ENCODE measurements at places on chromosomes 1 and 21. TPM values are rescaled to one million over a fixed set of nuclear protein-coding genes. Genes with fewer than 3 reads are reported as not detected.
A peak's percentile ranks its signal among the peaks of the same experiment; 100 is the strongest.

The RNU1-2 gene
- 1,300 TPM for total RNA-seq

GRCh38 chr1:116104667-116105066, 6.5 kb upstream of the MAB21L3 start:
- no peak overlapping the region for H3K4me3 ChIP-seq
- H3K36me3 ChIP-seq: no peaks in the 10 kb centered on the region
- no peak for DNase-seq
- no peak overlapping the region for H3K27ac ChIP-seq
- H3K4me1 ChIP-seq: no peaks in the 10 kb centered on the region

DNA sequence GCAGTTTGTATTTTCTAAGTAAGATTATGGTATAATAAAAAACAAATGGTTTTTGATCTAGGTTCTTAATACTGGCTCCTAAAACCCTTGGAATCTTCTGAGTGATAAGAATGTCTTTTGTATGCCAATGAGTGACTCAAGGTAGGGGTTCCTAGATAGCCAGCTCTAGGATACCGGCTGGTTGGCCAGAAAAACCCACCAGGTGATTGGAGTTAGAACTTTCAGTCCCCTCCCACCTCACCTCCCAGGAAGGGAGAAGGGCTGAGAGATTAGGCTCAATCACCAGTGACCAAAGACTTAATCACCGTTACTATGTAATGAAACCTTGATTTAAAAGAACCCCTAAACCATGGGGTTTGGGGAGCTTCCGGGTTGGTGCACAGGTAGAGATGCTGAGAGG, 8.7 kb upstream of the BRDT start:
- DNase-seq: no peak
- no peak overlapping the region for H3K27ac ChIP-seq
- H3K27me3 ChIP-seq: no peaks in the 10 kb centered on the region
- H3K4me3 ChIP-seq: no peak overlapping the region
- no peaks in the 10 kb centered on the region for H3K4me1 ChIP-seq

DNA sequence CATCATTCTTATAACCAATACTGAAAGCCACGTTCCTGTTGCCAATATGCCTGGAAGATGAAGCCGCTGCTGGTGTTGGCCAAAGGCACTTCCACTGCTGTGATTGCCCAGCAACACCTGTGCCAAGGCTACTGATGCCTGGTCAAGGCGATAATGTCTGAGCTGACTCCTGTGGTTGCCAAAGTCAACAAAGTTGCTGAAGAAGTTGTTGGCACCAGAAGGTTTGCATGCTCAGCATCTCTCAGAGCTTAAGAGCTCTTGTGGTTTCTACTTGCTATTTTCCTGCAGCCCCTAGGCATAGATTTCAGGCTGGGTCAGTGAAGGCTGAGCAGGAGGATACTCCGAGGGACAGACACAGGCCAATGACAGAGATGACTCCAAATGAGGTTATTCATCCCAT, 63.4 kb upstream of the RAB3GAP2 start:
- no peak overlapping the region for H3K4me3 ChIP-seq
- H3K27ac ChIP-seq: no peak overlapping the region
- no peaks in the 10 kb centered on the region for H3K27me3 ChIP-seq
- no peaks in the 10 kb centered on the region for H3K4me1 ChIP-seq

The NFASC gene
- total RNA-seq: 0.11 TPM

The GCSAML gene
- 0.20 TPM for total RNA-seq

DNA sequence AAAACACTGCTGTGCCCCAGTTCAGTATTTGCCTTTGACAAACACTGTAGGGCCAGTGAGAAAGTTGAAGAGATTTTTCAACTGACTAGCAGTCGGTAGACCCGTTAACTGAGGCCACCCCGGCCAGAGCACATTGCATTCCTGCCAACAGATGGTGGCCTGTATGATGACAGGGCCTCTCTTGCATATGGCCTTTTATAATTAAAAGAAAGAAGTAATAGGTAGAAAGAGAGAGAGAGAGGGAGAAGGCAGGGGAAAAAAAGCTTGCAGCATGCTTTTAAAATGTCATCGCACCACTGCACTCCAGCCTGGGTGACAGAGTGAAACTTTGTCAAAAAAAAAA, 4.7 kb upstream of the C1orf174 start:
- H3K27me3 ChIP-seq: no peaks in the 10 kb centered on the region
- no peak for DNase-seq
- no peaks in the 10 kb centered on the region for H3K36me3 ChIP-seq
- H3K27ac ChIP-seq: no peak overlapping the region
- no peak overlapping the region for H3K4me3 ChIP-seq

- no peak overlapping the region for H3K4me3 ChIP-seq
- H3K4me1 ChIP-seq: no peaks in the 10 kb centered on the region
- H3K27me3 ChIP-seq: no peaks in the 10 kb centered on the region
Measured at GRCh38 chr1:71116729-71117128, 35.9 kb upstream of the ZRANB2 start.

DNA sequence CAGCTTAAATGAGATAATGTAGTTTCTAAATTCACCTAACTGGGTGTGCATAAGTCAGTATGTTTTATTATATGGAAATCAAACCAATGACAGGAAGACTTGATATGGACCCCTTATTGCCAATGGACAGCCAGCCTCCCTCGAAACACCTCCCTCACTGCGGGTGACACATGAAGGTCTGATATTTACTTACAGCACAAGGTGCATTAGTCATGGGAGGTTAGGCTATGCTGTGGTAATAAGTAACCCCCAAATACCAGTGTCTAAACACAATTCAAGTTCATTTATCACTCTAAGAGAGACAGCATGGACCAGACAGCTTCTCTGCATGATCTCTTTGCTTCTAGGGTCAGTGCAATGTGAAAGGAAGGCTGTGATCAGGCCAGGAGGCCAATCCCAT, 126.0 kb upstream of the KCNJ6 start:
- H3K4me3 ChIP-seq: no peak overlapping the region
- H3K27ac ChIP-seq: no peak overlapping the region
- no peak for DNase-seq
- H3K27me3 ChIP-seq: no peaks in the 10 kb centered on the region
- H3K36me3 ChIP-seq: no peaks in the 10 kb centered on the region
- no peaks in the 10 kb centered on the region for H3K4me1 ChIP-seq

DNA sequence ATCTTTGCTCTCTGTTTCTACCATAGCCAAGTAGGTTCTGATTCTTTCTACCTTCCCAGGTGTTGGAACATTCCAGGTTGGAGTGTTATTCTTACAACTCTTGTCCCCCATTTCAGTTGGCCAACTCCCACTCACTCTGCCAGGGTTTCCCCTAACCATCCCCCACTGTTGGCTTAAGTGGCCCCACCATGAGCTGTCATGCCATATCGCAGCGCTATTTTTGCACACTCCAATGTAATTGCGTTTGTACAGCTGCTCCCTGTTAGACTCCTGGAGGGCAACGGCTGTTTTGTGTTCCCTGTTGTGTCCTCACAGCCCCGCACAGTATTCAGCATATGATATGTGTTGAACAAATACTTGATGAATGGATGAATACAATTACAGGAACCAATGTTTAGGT, 117.7 kb upstream of the ETS2 start:
- H3K4me3 ChIP-seq: no peak overlapping the region
- H3K27me3 ChIP-seq: no peaks in the 10 kb centered on the region
- no peak for DNase-seq
- H3K4me1 ChIP-seq: no peaks in the 10 kb centered on the region
- no peaks in the 10 kb centered on the region for H3K36me3 ChIP-seq
- no peak overlapping the region for H3K27ac ChIP-seq

DNA sequence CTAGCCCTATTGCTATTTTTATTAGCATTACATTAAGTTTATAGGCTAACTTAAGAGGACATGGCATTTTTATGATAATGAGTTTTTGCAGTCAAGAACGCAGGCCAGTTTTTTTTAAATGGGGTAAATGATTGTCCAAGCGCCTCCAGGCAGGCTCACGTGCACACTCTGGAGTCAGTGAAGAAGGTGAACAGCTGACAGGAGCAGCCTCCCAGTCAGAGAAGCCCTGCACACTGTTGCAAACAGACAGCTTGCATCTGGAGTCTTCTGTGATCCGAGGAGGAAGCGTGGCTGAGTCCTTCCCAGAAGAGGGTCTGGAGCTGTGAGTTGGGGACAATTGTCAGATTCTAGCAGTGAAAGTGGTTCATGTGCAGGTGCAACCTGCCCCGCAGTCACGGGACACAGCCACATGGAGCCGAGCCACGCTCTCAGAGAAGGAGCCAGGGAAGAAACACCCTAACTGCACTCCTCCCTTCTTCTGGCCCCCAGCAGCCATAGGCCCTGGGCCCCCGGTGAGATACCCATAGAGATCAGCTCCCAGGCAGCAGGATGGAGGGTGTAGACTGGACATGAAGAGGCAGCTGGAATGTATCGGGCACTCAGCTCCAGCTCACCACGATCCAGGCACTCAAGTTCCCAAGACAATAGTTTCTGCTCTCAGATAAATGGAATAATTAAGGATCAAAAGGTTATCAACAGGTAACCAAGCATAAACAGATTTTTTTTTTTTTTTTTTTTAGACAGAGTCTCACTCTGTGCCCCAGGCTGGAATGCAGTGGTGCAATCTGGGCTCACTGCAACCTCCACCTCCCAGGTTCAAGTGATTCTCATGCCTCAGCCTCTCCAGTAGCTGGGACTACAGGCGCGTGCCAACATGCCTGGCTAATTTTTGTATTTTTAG, 26.4 kb downstream of the CAPN2 start:
- DNase-seq: no peak
- H3K27me3 ChIP-seq: no peaks in the 10 kb centered on the region
- no peak overlapping the region for H3K27ac ChIP-seq
- no peak overlapping the region for H3K4me3 ChIP-seq
- H3K4me1 ChIP-seq: no peaks in the 10 kb centered on the region
- H3K36me3 ChIP-seq: peaks cover 4% of the 10 kb centered on the region

GRCh38 chr1:224880593-224881307, 48.7 kb upstream of the DNAH14 start:
- H3K4me3 ChIP-seq: no peak overlapping the region
- no peaks in the 10 kb centered on the region for H3K36me3 ChIP-seq
- DNase-seq: no peak
- H3K4me1 ChIP-seq: no peaks in the 10 kb centered on the region

DNA sequence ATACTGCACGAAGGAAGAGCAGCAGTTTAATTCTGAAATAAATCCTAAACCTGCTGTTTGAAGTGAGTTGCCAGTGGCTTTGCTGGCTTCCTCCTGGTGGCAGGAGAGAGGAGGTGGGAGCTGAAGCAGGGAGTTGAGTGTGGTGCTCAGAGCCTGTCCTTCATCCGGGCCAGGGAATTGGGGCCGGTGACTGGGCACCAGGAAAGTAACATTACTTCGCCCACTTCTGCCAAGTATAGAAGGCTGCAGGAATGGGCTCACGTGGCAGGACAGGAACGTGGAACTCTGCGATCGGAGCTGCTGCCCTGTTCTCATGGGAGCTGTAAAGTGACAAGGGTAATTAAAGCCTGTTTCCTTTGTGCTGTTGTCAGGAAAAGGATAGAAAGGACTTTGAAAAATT, 8.7 kb downstream of the TOR3A start:
- peaks cover 29% of the 10 kb centered on the region for H3K36me3 ChIP-seq
- DNase-seq: no peak
- no peaks in the 10 kb centered on the region for H3K27me3 ChIP-seq
- no peak overlapping the region for H3K27ac ChIP-seq
- no peak overlapping the region for H3K4me3 ChIP-seq

- no peaks in the 10 kb centered on the region for H3K27me3 ChIP-seq
- H3K36me3 ChIP-seq: no peaks in the 10 kb centered on the region
- no peak for DNase-seq
- peaks cover 31% of the 10 kb centered on the region for H3K4me1 ChIP-seq
- peak overlapping the region; percentile 82 for H3K27ac ChIP-seq
- peak overlapping the region; percentile 72 for H3K4me3 ChIP-seq
Measured at GRCh38 chr1:244654108-244655038, 1.4 kb downstream of the DESI2 start.

GRCh38 chr21:37587635-37588177, 221.1 kb downstream of the DYRK1A start:
- H3K27me3 ChIP-seq: no peaks in the 10 kb centered on the region
- DNase-seq: no peak
- no peaks in the 10 kb centered on the region for H3K4me1 ChIP-seq
- no peak overlapping the region for H3K4me3 ChIP-seq

GRCh38 chr1:224149709-224150108, 33.3 kb upstream of the DEGS1 start:
- no peaks in the 10 kb centered on the region for H3K36me3 ChIP-seq
- H3K27ac ChIP-seq: no peak overlapping the region
- no peak for DNase-seq

GRCh38 chr1:185644531-185644930, 89.7 kb upstream of the HMCN1 start:
- H3K27ac ChIP-seq: no peak overlapping the region
- H3K36me3 ChIP-seq: no peaks in the 10 kb centered on the region
- no peaks in the 10 kb centered on the region for H3K27me3 ChIP-seq
- no peak for DNase-seq
- no peak overlapping the region for H3K4me3 ChIP-seq

The HMCN1 gene
- 0.04 TPM for total RNA-seq
